NCI-H524 (cell line): ENCODE measurements at places on chromosomes 7 and 10.

DNA sequence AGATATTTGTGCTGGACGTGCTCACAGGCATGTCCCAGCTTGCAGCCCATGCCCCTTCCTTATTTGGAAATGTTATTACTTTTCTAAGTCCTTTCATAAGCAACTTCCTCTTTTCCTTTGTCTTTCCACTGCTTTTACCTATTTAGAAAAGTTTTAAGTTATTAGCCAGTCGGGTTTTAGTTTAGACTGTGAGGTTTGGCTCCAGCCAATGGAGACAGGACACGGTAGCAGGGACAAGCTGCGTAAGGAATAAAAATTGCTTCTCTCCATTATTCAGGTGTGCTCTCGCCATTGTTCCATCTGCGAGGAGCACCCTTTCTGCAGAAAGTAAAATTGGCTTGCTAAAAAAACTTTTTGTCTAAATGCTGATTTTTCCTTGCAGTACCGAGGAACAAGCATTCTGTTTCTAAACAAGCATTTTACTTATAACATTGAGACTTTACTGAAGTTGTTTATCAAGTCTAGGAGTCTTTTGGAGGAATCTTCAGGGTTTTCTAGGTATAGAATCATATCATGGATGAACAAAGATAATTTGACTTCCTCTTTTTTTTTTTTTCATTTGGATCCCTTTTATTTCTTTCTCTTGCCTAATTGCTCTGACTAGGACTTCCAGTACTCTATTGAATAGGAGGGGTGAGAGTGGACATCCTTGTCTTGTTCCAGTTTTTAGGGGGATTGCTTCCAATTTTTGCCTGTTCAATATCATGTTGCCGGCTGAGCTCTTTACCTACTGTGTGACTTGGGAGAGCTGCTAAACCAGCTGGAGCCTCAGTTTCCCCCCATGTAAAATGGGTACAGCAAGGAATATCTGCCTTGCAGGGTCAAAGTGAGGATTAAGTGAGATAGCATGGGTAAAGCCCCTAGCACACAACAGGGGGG, 63.8 kb downstream of the ALOX5 start:
- DNase-seq, result no peak

DNA sequence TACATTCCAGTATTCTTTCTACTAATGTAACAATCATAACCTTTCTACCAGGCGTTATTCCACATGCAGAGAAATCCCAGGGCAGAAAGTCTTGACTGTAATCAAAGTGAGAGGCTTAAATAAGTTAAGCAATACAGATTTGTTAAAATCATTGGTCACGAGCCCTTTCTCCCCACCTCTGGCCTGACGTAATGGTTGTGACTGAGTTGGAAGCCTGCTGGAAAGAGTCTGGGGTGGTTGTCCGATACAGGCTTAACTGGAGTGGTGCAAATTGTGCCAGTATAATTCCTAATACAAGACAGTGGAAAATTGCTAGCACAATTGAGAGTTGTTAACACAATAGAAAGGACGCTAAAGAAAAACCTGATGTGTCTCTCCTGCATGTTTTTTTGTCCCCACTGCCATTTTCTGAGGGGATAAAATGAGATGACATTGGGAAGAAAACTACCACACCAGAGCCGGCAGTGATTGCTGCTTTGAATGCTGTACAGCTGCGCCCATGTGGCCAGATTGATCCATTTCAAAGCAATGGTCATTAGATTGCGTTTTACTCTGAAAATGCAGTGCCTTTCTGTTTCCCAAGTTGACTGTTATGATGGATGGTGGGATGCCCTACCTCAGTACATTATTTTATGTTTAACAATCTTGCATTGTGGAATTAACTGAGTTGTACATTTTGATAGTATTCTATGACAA, 190.8 kb downstream of the POU6F2 start:
- DNase-seq, result no peak

DNA sequence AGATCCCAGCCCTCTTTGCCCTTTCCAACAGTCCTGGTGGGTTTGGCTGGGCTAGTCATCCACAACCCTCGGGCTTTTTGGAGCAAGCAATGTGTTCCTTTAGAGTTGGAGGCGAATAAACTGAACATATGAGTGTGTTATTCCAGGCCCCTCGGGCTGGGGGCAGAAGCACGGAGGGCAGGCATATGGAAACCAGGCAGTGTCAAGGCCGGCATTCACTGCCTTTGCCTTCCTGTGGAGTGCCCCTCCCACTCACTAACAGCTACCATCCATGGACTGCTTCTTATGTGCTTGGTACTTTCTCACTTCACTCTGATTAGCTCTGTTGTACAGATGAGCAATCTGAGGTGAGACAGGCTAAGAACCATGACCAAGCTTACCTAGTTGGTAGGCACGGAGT, 53.9 kb upstream of the EFCAB10 start:
- DNase-seq, result no peak

DNA sequence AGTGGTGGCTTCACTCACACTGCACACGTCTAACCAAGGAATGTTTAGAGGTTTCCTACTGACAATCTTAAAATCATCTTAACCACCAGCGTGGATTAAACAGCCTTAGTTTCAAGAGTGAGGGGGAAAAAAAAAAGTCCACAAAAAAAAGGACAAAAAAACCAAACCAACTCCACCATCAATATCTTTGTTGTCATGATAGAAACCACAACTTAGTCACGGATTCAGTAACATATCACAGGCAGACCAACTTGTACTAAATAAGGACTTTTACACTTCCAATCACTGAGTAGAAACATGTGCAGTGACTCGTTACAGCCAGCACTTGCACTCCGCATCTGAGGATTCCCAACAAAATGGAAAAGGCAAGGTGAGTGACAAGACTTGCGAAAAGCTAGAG, 46.5 kb downstream of the FAM171A1 start:
- no peak for DNase-seq

- DNase-seq, result no peak
These were observed 131.8 kb upstream of the PALS2 start for GRCh38 chr7:24441314-24442027.

DNA sequence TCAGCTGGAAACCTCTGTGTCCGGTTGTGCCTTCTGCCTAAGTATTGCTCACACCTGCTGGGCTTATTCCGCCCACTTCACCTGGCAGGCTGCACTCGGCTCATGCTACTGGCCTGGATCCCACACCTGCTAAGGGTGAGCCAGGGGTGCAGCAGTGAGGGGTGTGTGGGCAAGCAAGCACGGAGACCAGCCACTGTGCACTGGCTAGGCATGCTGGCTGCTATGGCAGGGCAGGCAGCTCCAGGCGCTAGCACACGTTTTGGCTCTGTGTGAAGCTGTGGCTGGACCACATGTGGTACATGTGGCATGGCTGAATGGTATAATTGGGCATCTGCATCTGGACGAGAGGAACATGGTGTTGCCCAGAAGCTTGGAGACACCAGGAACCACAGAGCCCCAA, 940.7 kb downstream of the NRG3 start:
- no peak for DNase-seq

DNA sequence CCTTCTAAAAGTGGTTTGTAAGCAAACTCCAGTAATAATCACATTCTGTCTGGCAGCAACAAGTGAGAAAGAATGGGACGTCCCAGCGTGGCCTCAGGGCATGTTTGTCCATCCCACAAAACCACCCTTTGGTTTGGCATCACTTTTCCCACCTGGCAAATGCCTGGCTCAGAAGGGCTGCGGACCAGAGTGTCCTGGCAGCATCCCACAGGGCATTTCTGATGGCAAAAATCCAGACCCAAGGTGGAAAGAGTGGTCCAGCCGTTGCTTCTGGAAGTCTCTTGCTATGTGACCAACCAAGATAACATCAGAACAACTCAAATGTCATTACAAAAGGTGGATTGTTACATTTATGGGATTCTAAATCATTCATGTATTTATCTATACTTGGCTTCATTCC, 174.4 kb downstream of the CREB5 start:
- DNase-seq, result no peak

- peak; percentile 53 for DNase-seq
These were observed 8.8 kb downstream of the TSPAN15 start for GRCh38 chr10:69459893-69460575.

DNA sequence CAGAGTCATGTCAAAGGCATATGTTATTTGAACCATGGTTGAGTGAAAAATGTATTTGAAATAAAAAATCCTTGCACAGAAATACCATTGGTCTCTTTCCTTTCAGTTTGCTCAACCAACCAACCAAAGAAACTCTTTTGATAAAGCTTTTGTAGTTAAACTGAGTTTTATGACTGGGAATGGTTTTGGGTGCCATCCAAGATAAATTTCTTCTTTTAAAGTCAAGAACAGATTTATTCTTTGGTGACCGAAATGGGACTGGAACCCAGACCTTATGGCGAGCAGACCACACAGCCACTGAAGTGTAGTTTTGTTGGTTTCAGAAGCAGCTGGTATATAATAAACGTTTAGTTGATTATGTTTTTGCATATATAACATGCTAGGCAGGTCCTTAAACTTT, 2.8 kb upstream of the GALNT17 start:
- no peak for DNase-seq

- DNase-seq, result no peak
These were observed 123.6 kb downstream of the ADCYAP1R1 start for GRCh38 chr7:31175672-31176071.

GRCh38 chr10:130020651-130021382, 56.7 kb upstream of the EBF3 start:
- no peak for DNase-seq

GRCh38 chr10:131044379-131045111, 267.0 kb downstream of the TCERG1L start:
- no peak for DNase-seq

- DNase-seq, result no peak
These were observed 3.7 kb downstream of the VIM start for GRCh38 chr10:17231788-17232187.
